ENCODE measurements at places on chromosomes 3 and 15.

- DNase-seq = peak; percentile 1
These were observed 34.1 kb upstream of the KLF13 start for GRCh38 chr15:31292391-31293015.

DNA sequence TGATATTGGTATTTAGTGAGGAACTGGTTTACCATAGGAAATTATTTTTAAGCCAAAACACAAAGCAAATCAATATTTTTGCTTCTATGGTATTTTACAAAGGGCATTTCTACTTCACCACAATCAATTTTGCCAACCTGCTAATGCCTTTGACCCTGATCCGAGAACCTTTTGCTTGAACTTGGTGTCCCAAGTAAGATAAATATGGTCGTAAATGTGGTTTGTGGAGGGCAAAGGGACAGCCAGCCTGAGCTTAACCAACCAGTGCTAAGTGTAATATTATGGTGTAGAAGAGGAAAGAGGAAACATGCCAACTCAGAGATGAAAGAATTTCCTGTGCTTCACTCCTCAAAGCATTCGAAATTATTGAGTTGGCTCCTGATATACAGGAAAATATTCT is 148.4 kb downstream of the C3orf38 start:
- DNase-seq = no peak

GRCh38 chr3:11434017-11434526 is 161.9 kb downstream of the ATG7 start:
- no peak for DNase-seq

DNA sequence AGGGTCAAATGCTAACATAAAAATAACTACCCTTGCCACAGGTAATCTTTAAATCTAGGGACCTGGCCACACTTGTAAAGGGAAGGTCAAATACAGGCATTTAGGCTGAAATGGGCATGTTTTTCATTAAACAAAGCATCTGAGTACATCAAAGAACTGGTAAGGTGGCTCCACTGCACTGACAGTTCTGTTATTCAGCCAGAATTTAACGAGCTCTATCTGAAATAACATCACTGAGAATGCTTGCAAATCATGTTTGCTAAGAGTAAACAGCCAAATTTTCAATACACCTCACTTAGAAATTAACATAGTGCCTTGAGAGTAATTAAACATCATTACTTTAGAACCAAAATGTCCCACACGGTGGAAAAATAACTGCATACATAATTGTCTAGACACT is 118.9 kb downstream of the MTHFS start:
- DNase-seq = no peak

DNA sequence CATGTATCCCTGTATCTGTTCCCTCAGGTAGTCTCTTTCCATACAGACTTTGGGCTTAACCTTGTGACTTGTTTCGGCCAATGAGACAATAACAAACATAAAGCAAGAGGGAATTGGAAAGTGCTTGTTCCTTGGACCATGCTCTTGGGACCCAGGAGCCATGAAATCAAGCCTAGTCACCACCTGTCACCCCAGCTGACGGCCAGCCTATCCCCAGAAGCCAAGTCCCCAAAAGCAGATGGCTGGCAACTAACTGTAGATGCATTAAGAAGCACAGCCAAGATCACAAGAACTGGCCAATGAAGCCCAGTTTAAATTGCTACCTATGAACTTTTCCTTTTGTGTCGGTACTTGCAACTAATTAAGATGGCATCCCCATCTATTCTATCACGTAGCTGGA is 822.0 kb downstream of the CADM2 start:
- no peak for DNase-seq

DNA sequence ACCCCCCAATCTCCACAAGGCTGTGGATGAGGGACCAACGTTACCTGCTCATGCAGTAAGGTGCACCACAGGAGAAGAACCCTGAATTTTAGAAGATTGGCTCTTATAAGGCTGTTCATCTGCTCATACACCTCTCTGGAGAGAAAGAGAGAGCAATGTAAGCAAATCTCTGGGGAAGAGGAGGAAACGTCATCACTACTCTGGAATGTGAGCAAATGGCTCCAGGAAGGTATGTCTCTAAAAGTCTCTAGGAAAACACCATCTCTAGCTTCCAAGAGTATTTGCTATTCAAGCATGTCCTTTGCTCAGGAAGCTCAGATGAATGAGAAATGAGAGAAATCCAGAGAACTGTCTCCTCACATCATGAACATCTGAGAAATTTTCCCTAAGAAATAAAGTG is 235.4 kb downstream of the TBL1XR1 start:
- no peak for DNase-seq

DNA sequence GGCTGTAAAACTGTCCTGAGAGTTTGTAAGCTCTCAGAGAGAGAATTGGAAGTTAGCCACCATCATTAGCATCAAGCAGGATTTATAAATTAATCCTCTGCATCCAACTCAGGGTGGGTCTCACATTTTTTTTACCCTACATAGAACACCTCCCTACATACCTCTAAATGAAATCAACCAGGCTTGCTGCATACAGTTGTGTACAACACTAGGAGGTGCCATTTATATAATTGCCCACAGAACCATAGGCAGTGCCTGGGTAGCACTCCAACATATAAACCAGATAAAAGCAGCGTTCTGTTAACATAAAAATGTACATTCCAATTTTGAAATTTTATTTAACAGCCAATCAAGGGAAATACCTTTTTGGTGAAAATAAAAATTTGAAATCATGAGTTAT is 48.2 kb upstream of the SELENOK start:
- no peak for DNase-seq

DNA sequence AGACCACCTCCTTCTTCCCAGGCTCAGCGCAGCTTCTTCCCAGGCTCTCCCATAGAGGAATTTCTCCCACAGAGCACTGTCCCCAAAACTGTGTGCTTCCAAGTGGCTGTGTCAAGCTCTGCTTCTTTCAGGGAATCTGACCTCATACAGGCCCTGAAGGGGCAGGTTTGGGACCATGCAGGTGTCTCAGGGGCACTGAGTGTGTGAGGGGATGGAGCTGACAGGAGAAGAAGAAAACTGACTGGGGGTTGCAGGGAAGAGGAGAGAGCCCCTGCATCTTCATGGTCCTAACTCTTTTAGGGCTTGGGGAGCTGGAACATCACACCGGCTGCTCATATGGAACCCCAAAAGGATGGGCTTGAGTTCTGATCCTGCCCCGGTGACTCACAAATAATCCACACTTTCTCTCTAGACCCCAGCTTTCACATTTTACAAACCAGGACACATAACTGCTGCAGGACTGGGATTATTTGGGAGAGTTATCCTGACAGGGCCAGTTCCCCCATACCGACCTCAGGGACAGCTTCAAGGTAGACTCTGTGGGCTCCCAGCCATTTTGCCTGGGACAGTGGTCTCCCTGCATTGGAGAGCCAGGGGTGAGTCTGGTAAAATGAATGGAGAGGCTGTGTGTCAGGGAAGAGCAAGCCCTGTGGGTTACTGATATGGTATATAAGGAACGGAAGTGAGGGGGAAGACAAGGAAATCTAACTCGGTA is 316.1 kb downstream of the TLE3 start:
- no peak for DNase-seq

GRCh38 chr3:150733373-150733935 is 29.5 kb downstream of the SIAH2 start:
- DNase-seq = no peak

DNA sequence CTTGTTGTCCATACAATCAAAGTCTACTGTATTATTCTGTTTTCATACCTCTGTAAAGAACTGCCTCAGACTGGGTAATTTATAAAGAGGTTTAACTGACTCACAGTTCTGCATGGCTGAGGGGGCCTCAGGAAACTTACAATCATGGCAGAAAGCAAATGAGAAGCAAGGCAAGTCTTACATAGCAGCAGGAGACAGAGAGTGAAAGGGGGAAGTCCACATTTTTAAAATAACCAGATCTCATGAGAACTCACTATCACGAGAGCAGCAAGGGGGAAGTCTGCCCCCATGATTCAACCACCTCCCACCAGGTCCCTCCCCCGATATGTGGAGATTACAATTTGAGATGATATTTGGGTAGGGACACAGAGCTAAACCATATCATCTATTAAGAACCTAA is 724.6 kb upstream of the CBLB start:
- DNase-seq = no peak
